ELR (cell line): ENCODE measurements at places on chromosomes 2 and 18.
A peak's percentile ranks its signal among the peaks of the same experiment; 100 is the strongest.

DNA sequence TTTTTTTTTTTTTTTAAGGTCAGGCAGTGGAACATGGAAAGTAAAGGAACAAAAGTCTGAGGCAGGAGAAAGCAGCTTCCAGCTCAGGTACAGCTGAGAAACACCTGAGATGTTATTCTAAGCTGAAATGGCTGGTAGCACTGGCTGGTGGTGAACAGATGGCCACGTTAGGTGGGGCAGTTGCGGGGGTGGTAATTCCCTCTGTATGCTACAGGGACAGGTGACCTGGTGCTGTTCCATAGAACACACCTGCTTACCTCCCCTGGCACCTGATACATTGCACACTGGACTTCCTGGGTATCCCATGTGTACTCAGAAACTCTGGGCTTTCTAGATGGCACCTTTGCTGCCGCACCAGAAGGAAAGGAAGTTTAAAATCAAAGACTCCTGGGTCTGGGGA is 333.3 kb downstream of the SLC8A1 start:
- no peak for DNase-seq

DNA sequence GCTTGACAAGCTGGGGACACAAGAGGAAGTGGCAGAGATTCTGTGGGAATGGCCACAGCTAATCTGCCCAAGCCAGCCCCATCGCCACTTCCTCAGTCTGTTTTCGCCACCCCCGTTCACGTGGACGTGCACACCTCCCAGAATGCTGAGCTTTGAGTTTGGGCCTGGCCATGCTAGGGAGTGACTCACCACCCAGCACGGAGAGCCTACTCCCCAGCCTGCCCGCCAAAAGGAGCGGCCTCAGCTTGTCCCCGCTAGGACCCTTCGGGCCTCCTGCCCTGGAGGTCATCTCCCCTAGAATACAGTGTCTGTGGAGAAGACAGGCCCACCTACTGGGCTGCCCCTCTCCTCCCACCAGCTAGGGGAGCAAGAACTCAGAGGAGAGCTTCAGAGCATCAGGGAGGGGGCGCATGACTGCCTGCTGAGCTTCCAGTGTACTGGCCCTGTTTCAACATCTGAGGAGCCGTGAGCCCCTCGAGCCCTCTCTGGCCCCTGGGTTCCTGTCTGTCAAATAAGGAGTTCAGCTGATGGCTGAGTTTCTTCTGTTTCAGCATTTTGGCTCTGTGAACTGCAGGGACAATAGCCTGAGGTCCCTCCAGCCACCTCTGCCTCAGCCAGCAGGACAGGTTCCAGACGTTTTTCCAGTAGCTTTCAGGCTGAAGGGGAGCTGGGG is 5.1 kb downstream of the SLC35F6 start:
- DNase-seq: peak; percentile 62

DNA sequence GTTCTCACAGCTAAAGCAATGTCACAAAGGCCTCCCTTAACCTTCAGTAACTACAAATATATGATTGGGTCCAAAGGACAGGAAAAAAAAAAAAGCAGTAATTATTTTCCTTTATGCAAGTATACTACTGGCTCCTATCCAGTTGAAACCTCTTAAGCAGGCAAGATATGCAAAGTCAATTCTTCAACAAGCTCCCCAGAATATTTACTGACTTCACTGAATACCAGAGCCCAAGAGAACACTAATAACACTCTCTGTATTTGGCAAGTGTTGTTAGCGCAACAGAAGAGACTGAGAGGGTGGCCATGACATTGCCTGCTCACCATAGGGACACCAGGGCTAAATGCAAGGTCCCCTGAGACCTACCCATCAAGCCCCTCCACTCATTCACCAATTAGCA is 74.5 kb downstream of the AP1S3 start:
- no peak for DNase-seq

- no peak for DNase-seq
Measured at GRCh38 chr2:169105476-169105875, 36.1 kb downstream of the DHRS9 start.

GRCh38 chr2:47022186-47022765 is 106.7 kb upstream of the MCFD2 start:
- no peak for DNase-seq

- no peak for DNase-seq
Measured at GRCh38 chr2:234464291-234464645, 32.6 kb downstream of the ARL4C start.

- no peak for DNase-seq
Measured at GRCh38 chr2:20451000-20451290, 4.1 kb downstream of the RHOB start.

GRCh38 chr2:201618744-201619662 is 24.3 kb downstream of the TMEM237 start:
- peak; percentile 63 for DNase-seq

GRCh38 chr2:143824791-143825190 is 695.1 kb downstream of the ZEB2 start:
- DNase-seq: no peak

DNA sequence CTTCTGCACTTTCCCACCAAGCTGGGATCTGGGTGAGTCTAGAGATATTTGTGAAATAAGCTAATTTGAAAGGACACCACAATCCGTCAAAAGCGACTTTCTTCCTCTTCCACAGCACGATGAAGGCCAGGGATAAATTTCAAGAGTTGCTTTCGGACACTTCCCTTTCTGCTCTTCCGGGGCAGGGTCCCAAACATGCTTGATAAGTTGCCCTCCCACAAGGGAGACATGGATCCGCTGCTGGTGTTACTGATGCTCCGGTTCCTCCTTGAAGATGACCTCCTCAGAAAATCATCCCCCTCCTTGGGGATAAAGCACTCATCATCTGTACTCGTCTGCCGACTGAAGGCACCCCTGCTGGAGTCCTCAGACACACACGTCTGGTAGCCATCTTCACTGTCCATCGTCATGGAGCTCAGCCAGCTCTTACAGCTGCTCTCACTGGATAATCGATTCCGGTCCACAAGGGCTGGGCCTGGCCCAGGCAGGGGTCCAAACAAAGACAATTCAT is 28.2 kb downstream of the CYTIP start:
- DNase-seq: no peak

DNA sequence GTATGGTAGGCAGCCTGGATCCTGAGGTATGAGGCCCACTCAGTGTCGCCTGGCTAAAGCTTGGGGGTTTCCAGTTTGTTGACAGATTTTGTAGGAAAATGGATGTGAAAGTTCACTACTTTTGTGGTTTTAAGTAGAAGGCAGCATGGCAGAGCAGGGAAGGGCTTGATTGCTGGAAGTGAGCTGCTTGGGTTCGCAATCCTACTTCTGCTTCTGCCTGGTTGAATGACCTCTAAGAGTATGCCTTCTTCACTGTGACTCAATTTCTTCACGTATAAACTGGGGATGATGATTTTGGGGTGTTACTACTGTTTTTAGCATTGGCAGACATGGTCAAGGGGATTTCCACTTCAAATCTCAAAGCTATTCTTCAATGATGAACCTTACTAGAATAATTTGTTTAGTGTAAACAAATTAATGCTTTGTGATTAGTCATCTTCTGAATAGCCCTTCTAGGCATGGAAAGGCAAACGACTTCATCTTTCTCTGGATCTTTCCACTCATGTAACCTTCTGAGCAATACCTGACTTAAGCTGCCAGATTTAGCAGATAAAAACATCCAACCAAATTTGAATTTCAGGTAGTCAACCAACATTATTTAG is 13.2 kb downstream of the BMP10 start:
- peak; percentile 86 for DNase-seq

GRCh38 chr18:37568671-37569070 is 3.1 kb upstream of the CELF4 start:
- no peak for DNase-seq

DNA sequence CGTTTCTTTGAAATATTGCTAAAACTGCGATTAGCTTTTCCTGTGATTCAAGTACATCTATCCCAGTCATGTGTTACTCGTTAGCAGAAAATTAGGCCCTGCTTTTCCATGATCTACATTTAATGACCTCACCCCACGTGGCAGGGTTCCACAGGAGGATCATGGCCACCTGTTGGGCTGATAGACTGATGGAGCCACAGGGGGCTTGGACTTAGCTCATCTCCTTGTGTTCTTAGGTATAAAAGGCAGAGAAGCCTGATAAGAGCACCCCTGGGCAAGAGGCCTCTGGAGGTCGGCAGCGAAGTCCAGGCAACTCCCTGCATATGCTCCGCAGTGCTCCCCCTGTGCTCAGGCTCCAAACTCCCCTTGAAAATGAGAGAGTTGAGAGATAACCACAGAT is 12.9 kb downstream of the FZD7 start:
- DNase-seq: no peak

GRCh38 chr2:150729495-150729955 is 242.1 kb upstream of the RND3 start:
- DNase-seq: peak; percentile 67

DNA sequence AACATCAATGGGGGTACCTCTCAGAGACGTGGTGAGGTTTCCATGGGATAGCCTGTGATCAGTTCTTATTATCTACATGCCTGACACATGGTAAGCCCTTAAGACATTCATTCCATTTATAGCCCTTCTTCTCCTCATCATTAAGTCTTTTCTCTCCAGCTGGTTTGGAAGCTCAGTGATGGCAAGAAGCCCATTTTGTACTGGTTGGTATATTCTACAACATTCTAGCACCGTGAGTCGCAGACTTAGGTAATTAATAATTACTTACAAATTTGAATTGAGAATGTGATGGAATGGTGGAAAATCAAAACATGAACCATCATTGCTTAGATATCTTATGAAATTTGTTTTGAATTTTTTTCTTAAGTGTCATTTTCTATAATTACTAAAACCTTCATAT is 472.6 kb downstream of the DLGAP1 start:
- no peak for DNase-seq

- DNase-seq: peak; percentile 87
Measured at GRCh38 chr18:55515941-55516710, 71.9 kb downstream of the TCF4 start.

DNA sequence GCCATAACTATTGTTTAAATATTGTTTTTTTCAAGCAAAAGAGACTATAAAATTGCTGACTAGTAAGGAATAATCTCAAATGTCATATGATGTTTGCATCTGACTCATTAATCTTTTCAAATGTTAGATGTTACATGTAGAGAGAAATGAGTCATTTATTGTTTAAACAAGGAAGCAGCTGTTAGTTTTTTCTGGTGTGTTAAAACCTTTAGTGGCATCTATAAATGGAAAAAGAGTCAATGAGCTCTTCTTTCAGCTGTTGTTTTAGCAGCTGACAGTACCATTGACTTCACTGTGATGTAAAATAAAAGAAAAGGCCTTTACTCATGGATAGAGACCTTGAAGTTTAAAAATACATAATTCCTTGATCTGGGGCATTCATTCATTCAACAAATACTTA is 1.8 kb upstream of the KLHL41 start:
- DNase-seq: peak; percentile 88

DNA sequence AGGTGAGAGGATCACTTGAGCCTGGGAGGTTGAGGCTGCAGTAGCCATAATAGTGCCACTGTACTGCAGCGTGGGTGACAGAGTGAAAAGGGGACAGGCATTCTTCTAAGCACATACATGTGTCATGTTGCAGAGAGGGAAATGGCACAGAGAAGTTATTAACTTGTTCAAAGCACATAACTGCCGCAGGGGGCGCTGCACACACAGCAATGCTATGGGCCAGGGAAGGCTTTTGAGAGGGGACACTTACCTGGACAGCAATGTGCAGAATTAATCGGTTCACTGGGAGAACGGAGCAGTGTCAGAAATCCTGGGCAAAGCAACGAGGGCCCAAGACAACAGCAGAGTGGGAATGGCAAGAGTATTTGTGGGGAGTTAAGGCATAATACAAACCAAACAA is 2.4 kb downstream of the SCYGR8 start:
- DNase-seq: peak; percentile 51

DNA sequence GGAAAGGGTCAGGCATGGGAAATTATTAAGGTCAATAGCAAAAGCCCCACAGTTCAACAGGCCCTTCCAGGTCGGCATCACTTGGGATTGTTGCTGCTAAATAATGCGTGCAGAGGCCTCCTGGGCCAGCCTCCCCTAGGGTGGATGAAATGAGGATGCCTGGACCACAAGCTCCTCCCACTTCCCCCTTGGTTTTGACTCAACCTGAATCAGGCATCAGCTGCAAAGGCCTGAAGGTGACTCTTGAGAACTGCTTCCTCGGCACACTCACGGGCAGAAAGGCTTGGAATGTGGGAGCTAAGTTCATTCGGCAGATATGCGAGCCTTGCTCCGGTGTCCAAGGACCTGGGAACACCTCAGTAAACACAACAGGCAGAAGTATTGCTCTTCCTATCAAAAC is 69.3 kb downstream of the MBP start:
- DNase-seq: peak; percentile 96
